Pancreas (tissue), 10 donors: ENCODE measurements at places on chromosomes 6 and 20. TPM values are rescaled to one million over a fixed set of nuclear protein-coding genes. Genes with fewer than 3 reads are reported as not detected.

HCRTR2 gene
- total RNA-seq = not detected

NR2E1 gene
- not detected for total RNA-seq

NFYA gene
- 5.9 TPM for total RNA-seq

IMPG1 gene
- total RNA-seq = 0.06 TPM

FAM209A gene
- total RNA-seq = not detected

PSORS1C1 gene
- 0.65 TPM for total RNA-seq

MROH8 gene
- 1.4 TPM for total RNA-seq

COL9A3 gene
- 1.7 TPM for total RNA-seq

ABT1 gene
- 3.5 TPM for total RNA-seq

CYP39A1 gene
- total RNA-seq = 3.5 TPM

CST1 gene
- total RNA-seq = not detected

MOXD1 gene
- total RNA-seq = 0.32 TPM

PBOV1 gene
- total RNA-seq = not detected

- peaks cover 4% of the 10 kb centered on the region for H3K27me3 ChIP-seq
- DNase-seq = peak; percentile 26
Observed at GRCh38 chr6:79947191-79948186, at the start of gene ELOVL4. Gene ELOVL4 (minus strand): TSS chr6:79947553. CDS start chr6:79947279, 274 bp downstream.

- no peak overlapping the region for H3K27ac ChIP-seq
- H3K27me3 ChIP-seq = no peaks in the 10 kb centered on the region
- no peak overlapping the region for H3K4me3 ChIP-seq
- H3K4me1 ChIP-seq = no peaks in the 10 kb centered on the region
Observed at GRCh38 chr6:127539272-127539671, 20.1 kb upstream of the MTCL3 start.

DNA sequence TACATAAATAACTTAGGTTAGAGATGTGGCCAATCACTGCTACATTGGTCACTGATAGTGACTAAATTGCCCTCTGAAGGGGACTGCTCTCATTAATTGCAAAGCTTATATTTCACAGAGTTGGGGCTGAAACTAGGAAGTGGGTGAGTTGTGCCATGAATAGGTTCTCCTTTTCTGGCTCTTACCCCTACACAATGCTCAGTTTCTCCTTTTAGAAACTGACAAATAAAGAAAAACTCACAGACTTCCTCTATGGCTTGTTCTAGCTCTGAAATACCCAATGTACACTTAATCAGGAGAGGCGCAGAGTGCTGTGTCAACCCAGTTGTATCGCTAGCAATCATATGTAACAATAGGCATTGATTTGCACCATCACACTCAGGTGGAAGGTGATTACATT is 41.2 kb upstream of the PROKR2 start:
- no peaks in the 10 kb centered on the region for H3K4me1 ChIP-seq
- no peak overlapping the region for H3K4me3 ChIP-seq
- no peaks in the 10 kb centered on the region for H3K27me3 ChIP-seq
- no peak overlapping the region for H3K27ac ChIP-seq
- no peaks in the 10 kb centered on the region for H3K36me3 ChIP-seq

DNA sequence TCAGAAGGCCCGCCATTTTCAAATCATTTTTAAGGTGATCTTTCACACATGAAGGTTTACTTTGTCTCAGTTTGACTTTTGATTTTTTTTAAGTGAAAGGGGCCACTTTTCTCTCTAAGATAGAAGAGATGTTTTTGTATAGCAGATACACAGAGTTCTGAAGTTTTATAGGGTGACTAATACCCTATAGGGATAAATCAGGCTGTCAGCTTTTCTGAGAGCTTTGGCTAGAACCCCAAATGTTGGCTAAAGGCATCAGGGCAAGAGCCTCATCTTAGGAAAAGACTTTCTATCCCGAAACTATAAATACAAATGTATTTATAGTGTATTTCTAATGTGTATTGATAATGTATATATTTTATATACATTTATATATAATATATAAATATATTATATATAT is 181.4 kb downstream of the TBX18 start:
- H3K27ac ChIP-seq = no peak overlapping the region
- no peaks in the 10 kb centered on the region for H3K4me1 ChIP-seq
- DNase-seq = no peak
- no peaks in the 10 kb centered on the region for H3K36me3 ChIP-seq
- no peaks in the 10 kb centered on the region for H3K27me3 ChIP-seq

- no peaks in the 10 kb centered on the region for H3K4me1 ChIP-seq
- H3K27ac ChIP-seq = no peak overlapping the region
- no peaks in the 10 kb centered on the region for H3K27me3 ChIP-seq
- DNase-seq = no peak
- H3K36me3 ChIP-seq = no peaks in the 10 kb centered on the region
Observed at GRCh38 chr20:37741570-37741969, 47.7 kb downstream of the CTNNBL1 start.

GRCh38 chr6:41637194-41638001 is 870 bp upstream of the MDFI start:
- no peak overlapping the region for H3K27ac ChIP-seq
- peaks cover 14% of the 10 kb centered on the region for H3K27me3 ChIP-seq
- H3K4me1 ChIP-seq = peaks cover 3% of the 10 kb centered on the region
- DNase-seq = no peak
- no peaks in the 10 kb centered on the region for H3K36me3 ChIP-seq

DNA sequence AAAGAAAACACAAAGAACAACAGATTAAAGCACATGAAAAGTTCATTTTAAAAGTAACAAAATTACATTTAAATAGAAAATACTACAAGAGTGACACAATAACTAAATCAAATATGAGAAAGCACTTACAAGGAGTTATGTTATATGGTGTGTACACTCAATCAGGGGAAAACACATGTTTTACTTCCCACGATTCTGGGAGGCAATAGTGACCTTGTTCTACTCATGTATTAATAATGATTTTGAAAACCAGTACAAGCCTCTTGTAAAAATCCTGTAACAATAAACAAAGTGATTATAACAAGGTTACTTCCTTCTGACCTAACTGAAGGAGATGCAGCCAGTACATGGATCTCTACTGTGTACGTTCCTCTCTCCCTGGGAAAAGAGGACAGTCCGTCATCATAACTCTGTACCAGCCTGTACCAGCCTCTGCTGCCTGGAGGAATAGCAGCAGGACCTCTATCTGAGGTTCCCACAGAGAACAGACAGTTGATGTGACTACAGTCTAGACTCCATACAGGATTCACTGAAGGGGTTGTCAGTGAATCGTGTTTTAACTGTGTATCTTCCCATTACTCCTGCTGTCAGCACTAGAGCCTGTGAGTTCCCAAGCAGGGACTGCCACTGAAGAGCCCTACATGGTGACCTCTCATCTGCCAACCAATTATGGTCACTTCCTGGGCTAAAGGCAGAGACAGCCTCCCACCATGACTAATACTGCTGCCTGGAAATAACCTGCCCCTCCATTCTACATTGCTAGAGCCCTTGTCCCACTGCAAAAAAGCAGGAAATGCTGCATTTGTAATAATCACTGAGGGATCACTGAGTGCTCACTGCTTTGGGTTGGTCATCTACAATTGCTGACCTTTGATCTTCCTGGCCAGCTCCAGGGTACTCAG is 149.7 kb downstream of the KIF16B start:
- H3K4me1 ChIP-seq = peaks cover 8% of the 10 kb centered on the region
- H3K27ac ChIP-seq = peak overlapping the region; percentile 87
- H3K4me3 ChIP-seq = no peak overlapping the region
- H3K36me3 ChIP-seq = no peaks in the 10 kb centered on the region
- no peaks in the 10 kb centered on the region for H3K27me3 ChIP-seq

DNA sequence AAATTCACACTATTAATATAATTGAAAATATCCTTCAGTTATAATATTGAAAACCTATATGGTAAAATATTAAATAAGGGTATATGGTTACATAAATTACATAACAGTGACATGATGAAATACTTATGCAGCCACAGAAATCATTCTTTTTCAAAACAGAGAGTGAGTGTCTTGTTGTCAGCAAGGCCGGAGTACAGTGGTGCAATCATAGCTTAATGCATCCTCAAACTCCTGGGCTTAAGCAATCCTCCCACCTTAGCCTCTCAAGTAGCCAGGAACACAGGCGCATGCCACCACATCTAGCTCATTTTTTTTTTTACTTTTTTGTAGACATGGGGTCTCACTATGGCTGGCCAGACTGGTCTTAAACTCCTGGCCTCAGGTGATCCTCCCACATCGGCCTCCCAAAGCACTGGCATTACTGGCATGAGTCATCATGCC is 40.4 kb downstream of the FAM8A1 start:
- DNase-seq = no peak
- no peaks in the 10 kb centered on the region for H3K4me1 ChIP-seq
- H3K27ac ChIP-seq = no peak overlapping the region
- no peaks in the 10 kb centered on the region for H3K36me3 ChIP-seq
- no peak overlapping the region for H3K4me3 ChIP-seq

- no peak for DNase-seq
- no peaks in the 10 kb centered on the region for H3K4me1 ChIP-seq
- no peak overlapping the region for H3K4me3 ChIP-seq
- H3K27ac ChIP-seq = no peak overlapping the region
Observed at GRCh38 chr6:25286891-25287290, 7.7 kb downstream of the CARMIL1 start.

DNA sequence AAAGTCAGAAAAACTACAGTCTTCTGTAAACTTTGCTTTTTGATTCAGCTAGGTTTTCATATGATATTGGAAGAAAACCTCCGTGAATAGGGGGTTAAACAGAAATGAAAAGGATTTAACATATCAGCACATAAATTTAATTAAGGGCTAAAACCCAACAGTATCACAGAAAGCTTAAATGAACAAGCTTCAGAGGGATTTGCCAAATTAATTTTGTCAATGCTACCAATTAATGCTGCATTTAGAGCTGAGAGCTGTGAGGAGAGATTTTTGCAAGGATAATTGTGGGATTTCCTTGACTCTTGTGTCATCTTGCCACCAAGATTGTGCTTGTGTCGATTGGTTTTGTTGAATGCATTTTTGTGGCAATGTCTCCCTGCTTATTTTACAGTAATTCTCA is 379.9 kb downstream of the CD109 start:
- no peak for DNase-seq
- no peaks in the 10 kb centered on the region for H3K27me3 ChIP-seq
- H3K4me3 ChIP-seq = no peak overlapping the region
- H3K4me1 ChIP-seq = no peaks in the 10 kb centered on the region
- no peaks in the 10 kb centered on the region for H3K36me3 ChIP-seq

GRCh38 chr6:6803180-6803977 is 214.9 kb downstream of the LY86 start:
- no peaks in the 10 kb centered on the region for H3K36me3 ChIP-seq
- no peaks in the 10 kb centered on the region for H3K4me1 ChIP-seq
- H3K27me3 ChIP-seq = no peaks in the 10 kb centered on the region
- no peak overlapping the region for H3K27ac ChIP-seq
- H3K4me3 ChIP-seq = no peak overlapping the region

DNA sequence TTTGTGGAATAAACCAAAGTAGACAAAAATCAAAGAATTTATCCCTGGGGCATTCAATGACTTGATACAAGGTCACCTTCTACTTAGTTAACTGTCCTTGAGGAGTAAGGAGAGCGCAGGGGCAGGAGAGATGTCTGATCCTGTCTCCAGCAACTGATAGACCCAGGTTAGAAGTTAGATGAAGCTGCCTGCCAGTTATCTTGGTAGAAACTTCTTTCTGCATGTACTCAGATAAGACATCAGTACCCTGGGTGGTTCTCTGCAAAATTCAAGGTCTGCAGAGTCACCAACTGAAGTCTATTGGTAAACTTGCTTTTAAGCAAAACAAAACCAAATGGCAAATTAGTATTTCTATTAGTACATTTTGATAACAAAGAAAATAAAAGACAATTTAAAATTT is 2.7 kb downstream of the SGK1 start:
- no peak overlapping the region for H3K4me3 ChIP-seq
- H3K27ac ChIP-seq = no peak overlapping the region
- peaks cover 12% of the 10 kb centered on the region for H3K4me1 ChIP-seq
- no peak for DNase-seq
- no peaks in the 10 kb centered on the region for H3K27me3 ChIP-seq

GRCh38 chr20:25503936-25504335 is 81.4 kb downstream of the NINL start:
- no peaks in the 10 kb centered on the region for H3K4me1 ChIP-seq
- H3K36me3 ChIP-seq = no peaks in the 10 kb centered on the region
- no peak overlapping the region for H3K4me3 ChIP-seq

GRCh38 chr6:87936065-87936464 is 111.6 kb upstream of the SPACA1 start:
- DNase-seq = no peak
- H3K27me3 ChIP-seq = no peaks in the 10 kb centered on the region
- H3K36me3 ChIP-seq = no peaks in the 10 kb centered on the region
- no peaks in the 10 kb centered on the region for H3K4me1 ChIP-seq

GRCh38 chr6:169945117-169945516 is 193.7 kb downstream of the ERMARD start:
- H3K4me3 ChIP-seq = no peak overlapping the region
- no peak for DNase-seq
- no peaks in the 10 kb centered on the region for H3K27me3 ChIP-seq
- H3K4me1 ChIP-seq = peaks cover 7% of the 10 kb centered on the region
- no peak overlapping the region for H3K27ac ChIP-seq
- no peaks in the 10 kb centered on the region for H3K36me3 ChIP-seq

- no peak overlapping the region for H3K27ac ChIP-seq
- H3K4me3 ChIP-seq = no peak overlapping the region
- no peaks in the 10 kb centered on the region for H3K4me1 ChIP-seq
- H3K27me3 ChIP-seq = no peaks in the 10 kb centered on the region
- DNase-seq = no peak
- no peaks in the 10 kb centered on the region for H3K36me3 ChIP-seq
Observed at GRCh38 chr6:111794727-111795452, 78.4 kb downstream of the FYN start.

GRCh38 chr20:38897267-38897666 is 28.9 kb upstream of the FAM83D start:
- H3K27ac ChIP-seq = no peak overlapping the region
- no peaks in the 10 kb centered on the region for H3K4me1 ChIP-seq
- no peaks in the 10 kb centered on the region for H3K27me3 ChIP-seq
- H3K4me3 ChIP-seq = no peak overlapping the region
- H3K36me3 ChIP-seq = no peaks in the 10 kb centered on the region
- DNase-seq = no peak

- H3K4me3 ChIP-seq = no peak overlapping the region
- peaks cover 4% of the 10 kb centered on the region for H3K4me1 ChIP-seq
- H3K36me3 ChIP-seq = no peaks in the 10 kb centered on the region
- no peak overlapping the region for H3K27ac ChIP-seq
- DNase-seq = no peak
- no peaks in the 10 kb centered on the region for H3K27me3 ChIP-seq
Observed at GRCh38 chr6:125904871-125905270, 51.7 kb upstream of the HINT3 start.

- no peaks in the 10 kb centered on the region for H3K36me3 ChIP-seq
- H3K27ac ChIP-seq = no peak overlapping the region
- H3K4me3 ChIP-seq = no peak overlapping the region
- DNase-seq = no peak
- no peaks in the 10 kb centered on the region for H3K4me1 ChIP-seq
Observed at GRCh38 chr20:61210862-61211261, 41.2 kb upstream of the CDH4 start.

GRCh38 chr6:56772737-56773184 is 130.1 kb upstream of the DST start:
- no peak for DNase-seq
- H3K27me3 ChIP-seq = no peaks in the 10 kb centered on the region
- no peak overlapping the region for H3K27ac ChIP-seq
